ENCODE measurements at places on chromosomes 4 and X.

GRCh38 chrX:133374874-133375387 is 40.4 kb downstream of the GPC4 start:
- DNase-seq: no peak

DNA sequence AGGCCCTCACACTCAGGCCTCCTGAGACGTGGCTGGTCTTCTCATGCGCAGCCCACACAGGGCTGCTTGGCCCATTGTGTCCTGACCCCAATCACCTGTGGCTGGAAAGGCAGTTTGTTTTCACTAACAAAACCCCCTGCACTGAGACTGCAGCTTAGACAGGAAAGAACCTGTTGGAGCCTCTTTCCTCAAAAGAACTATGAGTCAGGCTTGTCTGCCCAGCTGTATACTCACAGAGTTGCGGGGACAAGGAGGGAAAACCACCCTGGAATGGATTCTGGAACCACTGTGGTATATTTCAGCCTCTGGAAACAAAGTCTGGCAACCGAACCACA is 5.2 kb upstream of the TMEM156 start:
- DNase-seq: no peak

DNA sequence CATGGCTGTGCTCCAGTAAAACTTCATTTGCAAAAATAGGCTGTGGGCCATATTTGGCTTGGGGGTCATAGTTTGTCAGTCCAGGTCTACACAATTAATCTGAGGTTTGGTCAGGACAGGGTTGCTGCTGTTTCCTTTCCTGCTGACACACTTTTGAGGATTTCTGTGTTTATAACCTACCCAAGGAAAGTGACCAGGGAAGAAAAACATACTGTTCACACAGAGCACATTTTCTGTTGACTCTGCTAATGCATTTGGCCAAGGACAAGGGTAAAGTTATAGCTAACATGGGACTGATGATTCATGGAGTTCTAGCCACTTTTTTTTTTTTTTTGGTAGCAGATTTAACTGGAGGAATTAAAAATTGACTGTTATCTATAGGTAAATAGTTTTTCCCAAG is 43.9 kb upstream of the GEMIN8 start:
- DNase-seq: no peak

DNA sequence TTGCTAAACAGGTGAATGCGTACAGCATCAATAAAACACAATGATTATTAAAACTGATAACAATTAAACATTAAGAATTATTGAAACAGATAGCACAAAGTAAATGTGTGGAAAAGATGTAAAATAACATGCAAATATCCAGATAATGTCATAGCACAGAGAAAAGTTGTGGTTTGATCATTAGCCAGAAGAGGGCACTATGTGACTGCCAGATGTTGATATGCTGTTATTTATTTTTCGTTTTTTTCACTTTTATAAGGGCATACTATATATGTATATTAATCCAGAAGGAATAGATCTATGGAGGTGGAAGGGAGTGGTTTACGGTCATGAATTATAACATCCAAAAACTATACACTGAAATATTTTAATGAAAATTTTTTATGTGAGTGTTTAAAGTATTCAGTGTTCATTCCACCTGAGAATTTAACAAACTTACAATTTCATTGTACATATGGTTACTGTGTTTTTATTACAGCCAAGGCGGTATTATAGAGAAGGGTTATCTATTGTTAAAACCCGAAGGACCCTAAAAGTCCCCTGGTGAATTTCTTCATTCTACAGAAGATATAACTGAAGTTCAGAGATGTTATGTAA is 211.9 kb upstream of the UGT8 start:
- peak; percentile 22 for DNase-seq

DNA sequence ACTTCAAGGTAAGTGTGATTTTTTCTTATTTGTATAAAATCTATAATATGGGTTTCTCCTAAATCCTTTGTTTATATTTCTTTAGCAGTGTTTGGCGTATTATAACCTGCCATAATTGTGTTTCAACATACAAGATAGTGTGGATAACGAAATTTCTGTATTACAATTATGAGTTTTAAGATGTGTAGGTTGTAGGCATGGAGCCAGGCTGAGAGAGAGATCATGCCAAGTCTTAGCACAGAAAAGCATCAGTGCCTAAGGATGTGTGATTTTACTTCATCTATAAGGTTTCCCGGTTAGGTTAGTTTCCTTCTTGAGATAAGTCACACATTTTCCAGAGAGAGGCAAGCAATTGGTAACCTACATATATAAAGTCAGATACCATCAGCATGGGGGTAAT is 161.2 kb downstream of the RAPGEF2 start:
- no peak for DNase-seq

- DNase-seq: no peak
Measured at GRCh38 chr4:4985844-4986243, 33.4 kb downstream of the CYTL1 start.

GRCh38 chr4:113687067-113687718 is 74.3 kb downstream of the CAMK2D start:
- no peak for DNase-seq

- DNase-seq: no peak
Measured at GRCh38 chr4:101933855-101934254, 143.3 kb downstream of the BANK1 start.

- no peak for DNase-seq
Measured at GRCh38 chr4:159142681-159143384, 40.0 kb downstream of the RAPGEF2 start.

DNA sequence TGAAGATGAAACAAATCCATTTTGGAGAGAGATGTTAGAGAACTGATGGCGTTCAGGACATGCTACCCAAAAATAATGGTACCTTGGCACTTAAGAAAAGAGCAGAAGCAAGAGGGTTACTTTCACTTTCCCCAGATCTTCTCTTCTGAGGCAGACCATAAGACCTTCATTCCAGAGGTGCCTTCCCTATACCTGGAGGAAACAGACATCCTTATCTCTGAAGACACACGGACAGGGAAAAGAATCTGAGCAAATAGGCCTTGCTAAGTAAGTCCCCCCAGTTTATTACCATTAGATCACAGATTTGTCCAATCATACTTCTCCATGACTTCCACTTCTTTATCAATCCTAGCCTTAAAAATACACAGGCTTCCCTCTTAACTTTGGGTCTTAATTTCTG is 2.0 kb upstream of the FGF2 start:
- no peak for DNase-seq

DNA sequence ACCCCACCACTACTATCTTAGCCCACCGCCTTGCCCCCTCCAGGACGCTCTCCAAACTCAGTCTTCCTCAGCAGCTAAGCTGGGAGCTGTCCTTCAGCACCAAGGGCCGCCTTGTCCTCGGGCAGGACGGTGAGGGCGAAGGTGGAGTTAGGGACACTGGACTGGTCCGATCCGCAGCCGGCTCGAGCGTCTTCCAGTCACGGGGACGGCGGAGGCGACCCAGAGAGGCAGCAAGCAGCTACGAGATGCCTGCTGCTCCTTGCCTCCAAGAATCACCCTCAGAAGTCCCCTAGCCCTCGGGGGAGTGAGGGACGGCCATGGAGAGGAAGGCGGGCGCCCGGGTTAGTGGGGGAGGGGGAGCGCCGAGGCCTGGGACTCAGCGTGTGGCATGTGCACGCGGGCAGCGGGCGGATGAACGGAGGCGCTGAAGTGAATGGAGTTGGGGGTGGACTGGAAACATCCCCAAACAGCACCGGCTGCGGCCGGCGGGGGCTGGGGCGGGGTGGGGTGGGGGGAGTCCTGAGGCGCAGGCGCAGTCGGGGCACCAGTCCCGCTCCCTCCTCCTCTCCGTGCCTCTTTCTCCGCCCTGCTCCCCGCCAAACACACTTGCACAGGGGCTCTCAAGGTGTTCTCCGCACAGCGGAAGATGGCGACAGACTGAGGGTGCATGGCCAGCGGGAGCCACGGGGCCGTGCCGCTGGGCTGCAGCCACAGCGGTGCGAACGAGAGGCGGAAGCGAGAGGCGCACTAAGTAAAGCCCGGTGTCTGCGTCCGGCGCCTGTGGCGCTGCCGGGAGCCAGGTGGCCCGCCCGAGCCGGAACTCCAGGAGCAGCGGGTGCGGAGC is at the start of gene NALF2:
Gene NALF2, plus strand, starts transcription at position 545 of the 844 bp plus-strand sequence. CDS start 957 bp downstream, outside the sequence.
- DNase-seq: peak; percentile 17

DNA sequence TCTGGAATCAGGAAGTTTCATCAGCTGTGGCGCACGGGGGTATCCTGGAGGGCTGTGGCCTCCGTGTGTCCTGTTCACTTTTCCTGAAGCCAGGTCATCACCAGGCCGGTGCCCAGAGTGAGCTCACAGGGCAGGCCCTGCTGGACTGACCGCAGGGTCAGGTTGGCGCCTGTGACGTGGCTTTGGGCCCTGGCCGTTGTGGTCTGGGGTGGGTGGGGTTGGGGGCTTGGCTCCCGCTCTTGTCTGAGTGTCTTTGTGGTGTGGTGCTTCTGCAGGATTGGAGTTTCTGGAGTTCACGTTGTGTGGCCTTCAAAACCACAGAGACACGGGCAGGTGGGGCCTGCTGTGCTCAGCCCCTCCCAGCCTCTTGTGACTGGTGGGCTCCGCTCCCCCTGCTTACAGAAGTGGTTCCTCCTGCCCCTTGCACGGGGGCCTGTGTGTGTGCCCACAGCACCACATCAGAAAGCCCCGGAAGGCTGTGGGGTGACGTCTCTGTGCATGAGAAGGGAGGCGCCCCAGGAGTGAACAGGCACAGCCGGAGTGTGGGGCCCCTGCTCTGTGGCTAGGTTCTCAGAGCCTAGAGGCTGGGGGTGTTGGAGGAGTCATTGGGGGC is 9.5 kb downstream of the RGS12 start:
- peak; percentile 87 for DNase-seq

DNA sequence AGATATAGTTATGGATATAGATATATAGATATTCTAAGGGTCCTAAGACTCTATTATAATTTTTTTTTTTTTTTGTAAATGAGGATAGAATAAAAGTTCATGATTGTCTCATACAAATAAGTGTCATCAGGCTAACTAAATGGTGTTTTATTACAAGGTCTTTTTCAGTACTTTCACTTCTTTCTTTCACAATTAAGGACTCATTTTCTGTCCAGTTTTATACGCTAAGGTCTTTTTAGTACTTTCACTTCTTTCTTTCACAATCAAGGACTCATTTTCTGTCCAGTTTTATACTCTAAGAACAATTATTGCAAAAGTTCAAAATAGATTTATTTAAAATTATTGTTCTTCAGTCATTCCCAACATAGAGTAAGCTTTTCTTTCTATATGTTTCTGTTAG is 32.7 kb downstream of the RUFY3 start:
- no peak for DNase-seq

GRCh38 chr4:88138561-88138960 is 19.9 kb downstream of the ABCG2 start:
- DNase-seq: no peak

DNA sequence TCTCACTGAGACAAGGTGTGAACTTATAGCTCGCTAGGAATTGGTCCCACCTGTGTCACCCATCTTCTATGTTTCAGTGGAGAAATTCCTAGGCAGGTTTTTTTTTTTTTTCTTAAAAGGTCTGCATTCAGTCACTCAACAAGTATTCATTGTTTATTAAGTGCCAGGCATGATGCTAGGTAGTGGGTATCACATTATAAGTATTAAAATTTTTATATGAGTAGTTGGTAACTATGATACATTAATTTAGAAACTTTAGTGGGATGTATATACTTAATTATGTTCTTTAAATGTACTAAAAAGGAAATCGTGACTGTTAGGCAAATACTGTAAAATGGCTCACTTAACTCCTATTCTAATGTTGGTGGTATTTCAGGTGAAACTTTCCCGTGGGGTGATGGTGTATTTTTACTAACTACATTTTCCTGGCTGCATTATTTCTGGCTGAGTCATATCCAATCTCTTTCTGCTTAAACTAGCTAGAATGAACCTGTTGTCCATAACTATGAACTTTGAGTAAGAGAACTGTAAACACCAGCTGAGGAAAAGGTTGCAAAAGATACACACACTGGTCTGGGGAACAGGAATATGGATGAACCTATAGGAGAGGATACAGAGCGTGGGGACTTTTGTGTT is 49.3 kb upstream of the MED14 start:
- no peak for DNase-seq

- no peak for DNase-seq
Measured at GRCh38 chrX:106042296-106042695, 3.8 kb upstream of the SERPINA7 start.

DNA sequence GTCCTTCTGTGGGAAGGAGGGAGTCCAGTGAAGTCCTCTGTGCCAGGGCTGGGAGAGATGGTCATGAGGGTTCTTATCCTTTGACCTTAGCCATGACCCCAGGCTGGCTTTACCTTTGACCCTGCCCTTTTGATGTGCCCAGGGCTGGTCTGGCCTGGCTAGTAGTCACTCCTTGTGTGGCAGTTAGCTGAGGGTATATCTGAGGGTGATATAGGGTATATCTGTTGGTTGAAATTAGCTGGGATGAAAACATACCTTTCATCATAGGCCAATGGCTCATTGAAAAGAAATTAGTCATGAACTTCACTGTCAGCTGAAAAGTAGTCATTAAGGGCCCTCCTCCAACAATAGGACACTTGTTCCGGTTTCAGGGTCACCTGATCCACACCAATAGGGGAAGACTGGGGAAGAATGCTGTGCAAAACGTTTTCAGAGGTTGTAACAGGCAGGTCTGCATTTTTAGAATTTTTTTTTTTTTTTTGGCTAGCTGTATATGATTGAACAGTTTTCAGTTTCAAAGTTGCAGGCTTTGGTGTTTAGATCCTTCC is 74.6 kb upstream of the STOX2 start:
- DNase-seq: no peak

DNA sequence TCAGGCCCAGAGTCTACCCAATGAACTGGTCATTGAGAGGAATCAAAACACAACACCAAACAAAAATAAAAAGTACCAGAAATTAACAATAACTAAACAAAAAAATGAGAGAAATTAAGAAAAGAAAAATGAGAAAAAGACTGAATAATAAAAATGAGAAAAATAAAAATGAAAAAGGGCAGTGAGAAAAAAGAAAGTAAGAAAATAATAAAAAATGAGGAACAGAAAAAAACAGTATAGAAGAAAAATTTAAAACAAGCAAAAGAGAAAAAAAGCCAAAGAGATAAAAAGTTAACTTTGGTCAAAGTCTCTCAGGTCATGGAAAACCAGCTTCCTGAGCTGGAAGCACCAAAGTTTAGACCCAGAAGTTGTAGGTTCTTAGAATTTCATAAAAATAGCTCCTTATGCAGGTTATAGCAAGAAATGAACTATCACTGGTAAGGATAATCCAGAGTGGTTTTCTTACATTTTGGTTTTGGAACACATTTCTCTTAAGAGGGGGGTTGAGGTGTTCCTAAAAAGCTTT is 51.0 kb upstream of the WDR17 start:
- no peak for DNase-seq

GRCh38 chr4:38967260-38968095 is 64.7 kb downstream of the TMEM156 start:
- DNase-seq: no peak
